ENCODE measurements at places on chromosomes 3 and 15.

DNA sequence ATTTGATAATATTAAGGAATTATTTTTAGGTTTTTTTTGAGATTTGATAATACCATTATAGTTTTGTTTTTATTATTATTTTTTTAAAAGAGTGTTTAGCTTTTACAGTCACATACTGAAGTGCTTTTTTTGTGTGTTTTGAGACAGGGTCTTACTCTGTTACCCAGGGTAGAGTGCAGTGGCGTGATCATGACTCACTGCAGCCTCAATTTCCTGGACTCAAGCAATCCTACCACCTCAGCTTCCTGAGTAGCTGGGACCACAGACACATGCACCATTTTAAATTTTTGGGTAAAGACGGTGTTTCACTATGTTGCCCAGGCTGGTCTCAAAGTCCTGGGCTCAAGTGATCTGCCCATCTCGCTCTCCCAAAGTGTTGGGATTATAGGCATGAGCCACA, 73.0 kb downstream of the SUMF1 start:
- ATAC-seq = no peak

DNA sequence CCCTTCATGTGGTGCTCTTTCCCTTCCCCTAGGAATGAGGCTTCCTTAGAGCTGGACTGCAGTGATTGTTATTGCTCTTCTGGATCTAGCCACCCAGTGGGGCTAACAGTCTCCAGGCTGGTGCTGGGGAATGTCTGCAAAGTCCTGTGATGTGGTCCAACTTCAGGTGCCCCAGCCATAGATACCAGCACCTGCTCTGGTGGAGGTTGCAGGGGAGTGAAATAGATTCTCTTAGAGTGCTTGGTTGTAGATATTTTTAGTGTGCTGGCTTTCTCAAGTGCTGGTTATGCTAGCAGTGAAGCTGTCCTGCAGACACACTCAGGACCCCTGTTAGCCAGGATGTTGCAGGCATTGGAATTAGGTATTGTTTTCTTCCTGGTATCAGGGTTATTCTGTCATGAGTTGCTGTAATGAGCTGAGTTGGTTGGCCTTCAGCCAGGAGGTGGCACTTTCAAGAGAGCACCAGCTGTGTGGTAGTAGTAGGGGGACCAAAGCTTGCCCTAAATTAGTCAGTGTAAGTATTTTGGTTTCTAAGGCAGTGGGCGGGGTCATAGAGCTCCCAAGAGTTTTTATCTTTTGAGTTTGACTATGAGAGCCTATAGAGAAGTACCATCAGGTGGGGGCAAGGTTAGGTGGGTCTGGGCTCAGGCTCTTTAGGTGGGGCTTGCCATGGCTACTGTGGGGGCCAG, 317.5 kb upstream of the SGO1 start:
- no peak for ATAC-seq

DNA sequence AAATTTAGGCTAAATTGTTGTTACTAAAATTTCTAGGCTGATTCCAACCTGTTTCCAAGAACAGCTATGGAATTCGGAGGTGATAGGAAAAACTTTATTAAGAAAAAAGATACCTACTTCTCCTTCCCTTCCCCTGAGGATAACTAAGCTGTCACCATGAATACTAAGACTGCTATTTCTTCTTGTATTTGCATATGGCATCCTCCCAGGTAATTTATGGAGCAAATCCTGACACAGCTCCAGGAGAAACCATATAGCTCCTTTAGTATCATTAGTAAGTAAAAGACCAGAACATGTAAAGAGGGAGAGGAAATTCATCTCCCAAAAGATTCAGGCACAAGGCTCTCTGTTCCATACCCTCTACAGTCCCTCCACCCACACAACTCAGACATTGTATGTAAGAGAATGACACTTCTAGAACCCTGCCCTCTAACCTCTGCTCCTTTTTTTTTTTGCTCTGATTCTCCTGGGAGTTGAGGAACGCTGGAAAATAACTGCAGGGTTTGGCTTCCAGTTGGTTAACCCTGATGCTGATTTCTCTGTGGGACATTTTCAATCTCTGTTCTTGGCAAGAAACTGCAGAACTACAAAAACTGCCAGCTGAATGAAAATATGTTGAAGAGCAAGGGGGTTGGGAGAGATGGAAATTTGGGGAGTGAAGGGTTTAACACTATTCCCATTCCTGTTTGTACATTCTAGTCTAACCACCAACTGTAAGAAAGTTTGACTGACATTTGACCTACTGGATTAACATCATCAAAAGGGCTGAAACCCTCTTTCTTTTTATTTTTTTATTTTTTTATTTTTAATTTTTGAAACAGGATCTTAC, 14.2 kb upstream of the MAGI1 start:
- no peak for ATAC-seq

DNA sequence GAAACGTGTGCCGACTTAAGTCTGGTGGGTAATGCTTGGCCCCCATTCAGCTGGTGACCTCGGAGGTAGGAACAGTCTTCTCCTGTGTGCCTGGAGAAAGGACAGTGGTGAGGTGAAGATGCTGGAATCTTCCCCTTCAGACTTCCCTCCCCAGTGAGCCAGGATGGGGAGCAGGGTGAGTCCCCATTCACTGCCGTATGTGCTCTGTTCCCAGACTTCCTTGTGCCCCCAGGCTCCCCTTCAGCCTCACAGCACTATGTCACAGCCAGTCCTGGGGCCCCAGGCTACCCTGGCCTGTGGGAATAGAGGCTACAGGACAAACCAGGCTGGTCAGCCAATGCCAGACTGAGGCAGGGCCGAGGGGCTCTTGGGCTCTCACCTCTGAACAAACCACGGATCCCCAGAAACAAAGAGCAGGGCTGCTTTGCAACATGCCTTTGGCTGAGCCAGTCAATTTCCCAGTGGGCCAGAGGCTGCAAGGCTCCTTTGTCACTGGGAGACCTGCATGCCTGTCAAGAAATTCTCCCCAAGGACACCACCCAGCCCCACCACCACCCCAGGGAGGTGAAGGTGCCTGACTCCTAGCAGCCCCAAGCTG, 31.8 kb upstream of the HHATL start:
- ATAC-seq = no peak

DNA sequence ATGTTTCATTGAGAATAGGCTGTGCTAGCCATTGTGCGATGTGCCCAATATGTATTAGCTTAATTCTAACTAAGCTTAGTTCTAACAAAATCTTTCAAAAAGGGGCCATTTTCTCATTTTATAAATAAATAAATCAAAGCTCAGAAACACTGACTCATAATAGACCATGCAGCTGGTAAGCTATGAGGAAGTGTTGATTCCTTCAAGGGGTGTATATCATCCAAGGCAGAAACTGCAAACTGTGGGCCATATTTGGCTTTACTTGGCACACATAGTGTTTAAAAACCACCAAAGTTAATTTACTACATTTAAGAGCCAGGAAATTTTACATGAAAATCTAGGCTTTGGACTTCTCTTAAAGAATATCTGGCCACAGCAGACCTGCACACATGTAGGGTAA, 136.5 kb downstream of the ZNF621 start:
- no peak for ATAC-seq

DNA sequence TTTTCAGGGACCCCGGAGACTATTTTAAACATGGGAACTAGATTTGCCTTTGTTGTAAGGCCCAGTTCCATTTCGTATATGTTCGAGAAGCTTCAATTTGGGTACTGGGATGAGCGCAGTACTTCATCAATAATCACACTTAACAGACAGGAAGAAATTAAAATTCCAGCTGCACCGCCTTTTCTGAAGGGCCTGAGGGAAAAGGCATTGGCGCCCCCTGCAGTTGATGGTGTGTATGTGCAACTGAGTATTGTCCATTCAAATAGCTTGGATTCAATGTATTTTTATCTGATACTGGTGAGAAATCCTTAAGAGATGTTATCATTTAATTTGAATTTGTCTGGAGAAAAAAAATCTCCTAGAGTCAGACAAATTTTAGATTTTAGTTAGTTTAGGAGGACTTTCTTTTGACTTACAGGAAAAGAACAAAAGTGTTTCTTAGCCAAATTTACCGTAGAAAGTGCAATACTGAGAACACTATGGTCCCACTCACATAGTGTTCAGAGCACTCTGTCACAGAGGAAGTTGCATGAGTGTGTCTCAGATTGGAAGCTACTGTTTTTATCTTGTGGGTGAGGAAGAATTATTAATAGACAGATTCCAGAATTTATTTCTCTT, 5.4 kb upstream of the ALDH1A2 start:
- ATAC-seq = peak; percentile 48

GRCh38 chr3:53788038-53788437, 58.2 kb downstream of the CHDH start:
- ATAC-seq = no peak

GRCh38 chr3:181176601-181177000, 187.1 kb upstream of the DNAJC19 start:
- no peak for ATAC-seq

GRCh38 chr3:158093526-158093925, 12.7 kb downstream of the SHOX2 start:
- no peak for ATAC-seq

- no peak for ATAC-seq
These were observed 96.6 kb upstream of the FLNB start for GRCh38 chr3:57911593-57911992.

GRCh38 chr3:45915518-45916231, 27.6 kb upstream of the CXCR6 start:
- ATAC-seq = peak; percentile 95

GRCh38 chr3:45684327-45684892, 4.8 kb upstream of the SACM1L start:
- no peak for ATAC-seq

- no peak for ATAC-seq
These were observed 431.1 kb downstream of the WDR72 start for GRCh38 chr15:53328341-53328740.

GRCh38 chr15:63187589-63188226, 1.7 kb upstream of the RAB8B start:
- no peak for ATAC-seq

DNA sequence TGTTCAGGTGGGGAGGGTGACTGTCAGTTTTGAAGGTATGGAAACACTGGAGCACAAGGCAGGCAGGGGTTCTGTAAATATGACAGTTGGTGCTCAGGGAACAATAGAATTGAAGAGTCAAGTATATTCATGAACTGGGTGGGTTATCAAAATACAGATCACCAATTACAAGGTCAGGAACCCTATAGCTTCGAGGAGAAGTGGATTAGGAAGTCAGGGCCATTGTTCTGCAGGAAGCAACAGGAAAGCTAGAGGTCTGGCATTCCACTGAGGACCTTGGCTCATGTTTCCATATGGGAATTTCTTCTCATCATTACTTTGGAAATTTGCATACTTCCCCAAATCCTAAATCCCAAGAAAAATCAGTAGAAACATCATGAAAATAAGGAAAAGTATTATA, 125.9 kb downstream of the MYRIP start:
- ATAC-seq = no peak

DNA sequence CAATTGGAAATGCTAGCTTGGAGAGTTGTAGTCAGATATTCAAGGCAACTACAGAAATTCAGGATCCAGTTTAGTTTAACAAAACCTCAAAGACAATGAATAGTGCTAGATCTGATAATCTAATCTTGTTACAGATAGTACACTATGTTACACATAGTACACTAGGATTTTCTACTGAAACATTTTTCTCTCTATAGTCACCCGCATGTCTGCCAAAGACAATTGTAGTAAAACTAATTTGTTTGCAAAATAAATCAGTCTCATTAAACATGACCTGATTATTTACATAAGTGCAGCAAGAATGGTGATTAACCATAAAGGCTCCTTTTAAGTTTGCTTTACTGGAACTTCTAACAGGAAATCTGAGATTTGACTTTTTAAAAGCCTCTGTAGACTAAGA, 52.0 kb downstream of the ILDR1 start:
- peak; percentile 48 for ATAC-seq

GRCh38 chr15:42143356-42143755, 13.1 kb downstream of the PLA2G4F start:
- no peak for ATAC-seq

GRCh38 chr3:114775395-114775794, 371.7 kb downstream of the ZBTB20 start:
- ATAC-seq = no peak

DNA sequence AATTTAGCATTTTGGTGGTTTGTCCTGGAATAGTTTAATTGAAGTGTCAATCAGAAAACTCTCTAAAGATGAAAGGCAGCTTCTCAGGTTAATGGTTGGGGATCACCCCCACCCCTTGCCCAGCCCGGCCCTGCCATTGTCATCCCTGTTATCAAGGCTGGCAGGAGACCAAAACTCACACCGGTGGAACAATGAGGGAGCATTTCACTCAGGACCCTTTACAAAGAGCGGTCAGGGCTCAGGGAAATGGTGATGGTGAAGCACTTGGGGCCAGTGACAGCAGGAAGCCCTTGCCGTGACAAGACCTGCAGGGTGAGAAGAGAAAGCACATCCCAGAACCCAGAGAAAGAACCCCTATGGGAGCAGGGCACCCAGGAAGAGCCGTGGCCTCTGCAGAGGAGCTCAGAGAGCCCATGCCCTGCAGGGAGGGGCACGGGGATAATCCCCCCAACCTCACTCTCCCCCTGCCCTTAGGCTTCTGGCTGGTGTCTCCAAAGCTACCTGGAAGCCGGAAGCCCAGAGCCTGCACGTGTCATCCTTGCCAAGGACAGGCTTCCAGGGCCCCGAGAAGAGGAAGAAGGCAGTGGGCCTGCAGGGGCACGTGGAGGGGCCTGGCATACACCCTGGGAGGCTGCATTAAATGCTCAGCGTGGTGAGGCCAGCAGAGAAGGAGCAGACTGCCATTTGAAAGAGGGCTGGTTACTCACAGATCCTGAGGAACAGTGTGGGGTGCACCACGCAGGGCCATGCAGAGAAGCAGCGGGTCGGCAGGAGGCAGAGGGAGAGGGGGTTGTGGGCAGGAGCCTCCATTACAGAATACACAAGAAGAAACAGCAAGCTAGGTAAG, 80.6 kb upstream of the PRR20G start:
- peak; percentile 8 for ATAC-seq

GRCh38 chr3:189195302-189195701, 23.5 kb downstream of the TPRG1 start:
- peak; percentile 73 for ATAC-seq

DNA sequence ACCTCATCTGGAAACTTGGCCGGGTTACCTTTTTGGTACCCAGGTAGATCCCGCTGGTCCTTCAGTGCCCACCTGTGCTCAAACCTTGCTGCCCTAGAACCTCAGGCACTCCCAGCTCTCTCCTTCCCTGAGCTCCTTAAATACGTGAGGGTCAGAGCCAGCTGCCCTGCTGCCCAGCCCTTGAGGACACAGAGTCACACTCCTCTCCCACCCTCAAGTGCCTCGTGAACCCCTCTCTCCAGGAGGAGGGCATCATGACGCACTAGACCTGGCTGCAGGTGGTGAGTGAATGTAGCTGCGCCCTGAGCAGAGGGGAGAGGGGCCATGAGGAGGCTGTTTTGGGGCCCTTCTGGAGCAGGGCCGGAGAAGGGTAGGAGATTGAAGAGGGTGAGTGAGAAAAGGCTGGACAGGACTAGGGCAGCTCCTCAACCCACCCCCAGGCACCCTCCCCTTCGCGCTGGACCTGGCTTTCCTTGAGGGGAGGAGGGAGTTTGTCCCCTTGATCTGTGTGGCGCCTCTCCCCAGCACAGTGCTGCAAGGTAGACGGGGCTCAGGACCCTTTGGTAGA, 941 bp downstream of the SLC12A8 start:
- ATAC-seq = peak; percentile 26

Data from esophagus mucosa (tissue), 1 donor.